ENCODE measurements at places on chromosomes 16 and 17.

DNA sequence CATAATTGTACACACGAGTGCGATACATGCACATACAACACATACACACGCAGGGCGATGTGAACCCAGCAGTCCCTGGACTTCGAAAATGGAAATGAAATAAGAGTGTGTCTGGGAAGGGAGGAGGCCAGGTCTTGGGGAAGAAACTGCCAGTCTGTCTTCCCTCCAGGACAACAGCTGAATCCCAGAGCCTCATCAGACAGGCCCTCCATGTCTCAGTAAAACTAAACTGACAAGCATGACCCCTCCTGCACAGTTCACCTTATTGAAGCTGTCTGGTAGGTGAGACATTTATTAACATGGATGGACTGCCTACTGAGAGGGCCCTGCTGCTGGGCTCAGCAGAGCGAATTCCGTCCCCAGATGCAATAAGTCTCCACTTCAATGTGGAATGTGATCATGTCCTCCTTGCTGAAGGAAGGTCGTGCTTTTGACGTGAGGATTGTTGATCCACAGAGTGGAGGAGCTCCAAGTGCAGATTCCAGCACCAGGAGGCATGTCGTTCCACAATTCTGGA, 117.4 kb downstream of the SOX9 start:
- no peak overlapping the region for H3K4me3 ChIP-seq
- no peaks in the 10 kb centered on the region for H3K4me1 ChIP-seq
- no peak overlapping the region for H3K27ac ChIP-seq

DNA sequence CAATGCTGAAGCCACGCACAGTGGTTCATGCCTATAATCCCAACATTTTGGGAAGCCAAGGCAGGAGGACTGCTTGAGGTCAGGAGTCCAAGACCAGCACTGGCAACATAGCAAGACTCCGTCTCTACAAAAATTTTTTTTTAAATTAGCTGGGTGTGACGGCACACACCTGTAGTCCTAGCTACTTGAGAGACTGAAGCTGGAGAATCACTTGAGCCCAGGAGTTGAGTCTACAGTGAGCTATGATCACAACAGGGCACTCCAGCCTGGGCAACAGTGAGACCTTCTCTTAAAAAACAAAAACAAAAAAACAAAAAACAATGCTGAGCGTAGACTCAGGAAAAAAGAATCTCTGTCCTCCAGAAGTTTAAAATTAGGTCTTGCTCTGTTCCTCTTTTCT, 6.1 kb downstream of the GNA13 start:
- no peak overlapping the region for H3K27ac ChIP-seq
- no peaks in the 10 kb centered on the region for H3K27me3 ChIP-seq
- H3K36me3 ChIP-seq: peaks cover 21% of the 10 kb centered on the region
- peaks cover 20% of the 10 kb centered on the region for H3K4me1 ChIP-seq
- no peak for DNase-seq
- H3K4me3 ChIP-seq: no peak overlapping the region

DNA sequence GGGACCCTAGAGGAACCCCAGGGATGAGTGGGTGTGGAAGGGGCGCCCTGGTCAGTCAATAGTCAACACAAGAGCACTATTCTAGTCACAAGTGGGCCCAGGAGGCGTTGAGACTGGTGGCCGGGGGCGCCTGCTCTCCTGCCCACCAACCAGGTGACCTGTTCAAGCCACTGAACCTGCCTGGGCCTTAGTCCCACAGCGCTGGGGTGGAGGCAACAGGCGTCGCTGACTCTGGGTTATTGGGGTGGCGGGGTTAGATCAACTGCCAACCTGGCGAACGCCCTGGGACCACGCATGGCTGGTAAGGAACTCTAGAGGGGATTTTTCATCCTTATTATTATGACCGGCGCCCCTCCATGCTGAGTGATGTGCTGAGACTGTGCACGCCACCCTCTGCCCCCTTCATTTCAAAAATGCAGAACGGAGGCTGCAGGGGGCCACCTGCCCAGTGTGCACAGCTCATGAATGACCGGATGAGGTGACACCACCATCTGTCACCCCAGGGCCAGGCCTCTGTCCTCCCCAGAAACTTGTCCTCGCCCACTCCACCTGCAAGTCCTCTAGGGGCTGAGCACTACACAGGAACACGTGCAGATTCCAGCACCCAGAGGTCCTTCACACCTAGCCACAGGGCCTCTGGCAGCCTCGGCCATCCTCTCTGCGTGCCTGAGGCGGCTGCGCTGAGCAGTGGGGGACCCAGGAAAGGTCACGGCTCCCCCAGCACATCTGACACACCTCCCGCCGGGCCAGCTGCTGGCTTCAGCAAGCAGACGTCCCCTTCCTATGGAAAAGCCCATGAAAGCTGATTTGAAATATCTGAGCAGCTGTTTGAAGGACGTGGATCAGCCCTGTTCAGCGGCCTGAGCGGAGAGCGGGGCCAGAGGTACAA, 51.6 kb upstream of the DNAH17 start:
- H3K36me3 ChIP-seq: no peaks in the 10 kb centered on the region
- H3K4me3 ChIP-seq: no peak overlapping the region

GRCh38 chr16:86579268-86580062, 1.1 kb downstream of the FOXL1 start:
- H3K36me3 ChIP-seq: no peaks in the 10 kb centered on the region
- peaks cover 74% of the 10 kb centered on the region for H3K27me3 ChIP-seq
- H3K4me3 ChIP-seq: no peak overlapping the region
- DNase-seq: no peak
- no peaks in the 10 kb centered on the region for H3K4me1 ChIP-seq

- no peaks in the 10 kb centered on the region for H3K27me3 ChIP-seq
- H3K27ac ChIP-seq: no peak overlapping the region
- DNase-seq: no peak
- no peak overlapping the region for H3K4me3 ChIP-seq
- H3K4me1 ChIP-seq: peaks cover 12% of the 10 kb centered on the region
These were observed 34.2 kb upstream of the ATP2A3 start for GRCh38 chr17:3998436-3998835.

- no peak overlapping the region for H3K4me3 ChIP-seq
- no peaks in the 10 kb centered on the region for H3K27me3 ChIP-seq
- H3K36me3 ChIP-seq: peaks cover 22% of the 10 kb centered on the region
- no peak overlapping the region for H3K27ac ChIP-seq
These were observed 22.3 kb downstream of the ARHGAP27 start for GRCh38 chr17:45410144-45411091.

- DNase-seq: no peak
- no peak overlapping the region for H3K4me3 ChIP-seq
- H3K36me3 ChIP-seq: no peaks in the 10 kb centered on the region
- H3K27me3 ChIP-seq: no peaks in the 10 kb centered on the region
- H3K4me1 ChIP-seq: no peaks in the 10 kb centered on the region
These were observed 113.1 kb downstream of the IRX3 start for GRCh38 chr16:54173490-54173889.

DNA sequence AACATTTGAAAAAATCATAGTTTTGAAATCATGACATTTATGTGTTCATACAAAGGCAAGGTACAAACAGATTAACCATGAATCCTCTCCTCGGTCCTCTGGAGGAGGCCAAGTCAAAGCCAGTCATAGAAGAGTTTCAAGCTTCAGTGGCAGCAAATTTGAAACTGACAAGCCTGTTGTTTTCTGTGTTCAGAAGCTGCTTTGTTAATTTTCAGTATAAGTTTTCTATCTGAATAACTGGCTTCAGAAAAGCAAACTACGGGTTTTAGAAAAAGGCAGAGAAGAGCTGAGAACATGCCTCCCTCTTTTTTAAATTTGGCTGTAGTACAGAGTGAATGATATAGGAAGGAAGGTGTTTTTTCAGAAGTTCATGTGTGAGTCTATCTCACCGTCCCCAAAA, 79.6 kb upstream of the CLEC18B start:
- H3K4me1 ChIP-seq: no peaks in the 10 kb centered on the region
- H3K36me3 ChIP-seq: 0 out of 2 replicates have a peak, but pooled peaks cover 3% of the 10 kb centered on the region
- no peaks in the 10 kb centered on the region for H3K27me3 ChIP-seq
- no peak for DNase-seq
- no peak overlapping the region for H3K4me3 ChIP-seq

DNA sequence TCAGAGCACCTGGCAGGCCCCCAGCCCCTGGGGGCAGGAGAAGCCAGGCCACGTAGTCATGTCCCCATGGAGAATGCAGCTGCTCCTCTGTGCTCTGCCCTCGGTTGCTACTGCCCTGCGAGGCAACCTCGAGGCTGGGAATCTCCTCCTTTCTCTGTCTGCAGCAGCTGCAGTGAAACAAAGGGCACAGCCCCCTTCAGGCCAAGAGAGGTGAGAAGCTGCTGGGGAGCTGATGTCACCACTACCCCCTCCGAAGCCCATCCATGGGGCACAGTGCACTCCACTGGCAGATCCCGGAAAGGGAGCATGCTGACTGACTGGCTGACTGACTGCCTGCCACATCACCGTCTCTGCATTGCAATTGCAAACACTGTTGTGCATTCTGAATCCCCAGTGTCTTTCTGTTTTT, 103.7 kb downstream of the GRIN2A start:
- H3K4me3 ChIP-seq: no peak overlapping the region
- DNase-seq: no peak
- H3K27me3 ChIP-seq: no peaks in the 10 kb centered on the region
- peaks cover 36% of the 10 kb centered on the region for H3K4me1 ChIP-seq

GRCh38 chr17:28949185-28950016, 1.9 kb downstream of the PHF12 start:
- H3K27ac ChIP-seq: peak overlapping the region; percentile 59
- H3K36me3 ChIP-seq: peaks cover 32% of the 10 kb centered on the region
- H3K4me1 ChIP-seq: peaks cover 27% of the 10 kb centered on the region
- no peaks in the 10 kb centered on the region for H3K27me3 ChIP-seq

- no peak overlapping the region for H3K4me3 ChIP-seq
- no peaks in the 10 kb centered on the region for H3K36me3 ChIP-seq
- no peak overlapping the region for H3K27ac ChIP-seq
- no peak for DNase-seq
- H3K27me3 ChIP-seq: no peaks in the 10 kb centered on the region
These were observed 152.5 kb downstream of the VPS53 start for GRCh38 chr17:562174-562573.

- peaks cover 11% of the 10 kb centered on the region for H3K36me3 ChIP-seq
- DNase-seq: peak; percentile 98
- H3K27me3 ChIP-seq: no peaks in the 10 kb centered on the region
- H3K4me1 ChIP-seq: peaks cover 8% of the 10 kb centered on the region
- peak overlapping the region; percentile 97 for H3K27ac ChIP-seq
These were observed 658 bp downstream of the TNFRSF12A start for GRCh38 chr16:3020604-3021448.

DNA sequence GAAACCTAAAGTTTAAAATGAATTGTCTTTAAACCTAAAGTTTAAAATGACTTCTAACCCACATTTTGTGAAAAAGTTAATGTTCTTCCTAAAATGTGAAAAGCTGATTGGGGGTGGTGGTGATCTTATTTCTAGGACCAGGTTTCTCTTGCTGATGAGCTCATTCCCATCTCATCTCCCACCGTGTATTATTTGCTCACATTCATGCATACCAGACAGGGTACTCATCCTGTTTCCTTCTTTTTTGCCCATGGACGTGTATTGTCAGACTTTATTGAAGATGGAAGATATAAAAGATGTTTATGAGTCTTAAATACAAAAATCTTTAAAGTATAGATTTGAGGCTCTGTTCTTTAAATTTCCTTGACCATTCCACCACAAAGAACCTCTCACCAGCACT, 70.1 kb upstream of the MPHOSPH6 start:
- H3K27me3 ChIP-seq: peaks cover 16% of the 10 kb centered on the region
- no peaks in the 10 kb centered on the region for H3K36me3 ChIP-seq
- DNase-seq: no peak
- no peak overlapping the region for H3K4me3 ChIP-seq
- no peak overlapping the region for H3K27ac ChIP-seq
- no peaks in the 10 kb centered on the region for H3K4me1 ChIP-seq

DNA sequence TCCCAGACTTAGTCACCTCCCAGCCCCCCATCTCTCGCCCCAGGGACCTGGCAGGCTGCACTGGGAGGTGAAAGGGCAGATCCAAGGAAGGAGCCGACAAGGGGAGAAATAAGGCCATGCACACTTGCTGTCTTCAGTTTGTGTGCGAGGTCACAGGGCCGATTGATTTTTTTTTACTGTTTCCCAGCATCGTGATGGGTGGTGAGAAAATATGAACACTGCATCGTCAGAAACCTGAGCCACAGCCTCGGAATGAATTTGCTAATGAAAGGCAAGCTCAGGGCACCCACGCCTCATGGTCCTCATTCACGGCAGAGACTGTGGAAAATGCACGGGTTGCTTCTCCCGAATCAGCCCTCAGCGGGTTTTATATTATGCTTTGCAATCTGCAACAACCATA, 98.0 kb downstream of the SOCS1 start:
- no peaks in the 10 kb centered on the region for H3K36me3 ChIP-seq
- no peak overlapping the region for H3K4me3 ChIP-seq
- no peak for DNase-seq

GRCh38 chr17:72699545-72699944, 392.9 kb downstream of the SLC39A11 start:
- no peak for DNase-seq
- H3K36me3 ChIP-seq: peaks cover 6% of the 10 kb centered on the region
- H3K27ac ChIP-seq: no peak overlapping the region
- H3K4me1 ChIP-seq: no peaks in the 10 kb centered on the region
- H3K27me3 ChIP-seq: no peaks in the 10 kb centered on the region

GRCh38 chr17:59126809-59127417, 20.2 kb upstream of the TRIM37 start:
- no peak overlapping the region for H3K4me3 ChIP-seq
- no peaks in the 10 kb centered on the region for H3K27me3 ChIP-seq
- H3K4me1 ChIP-seq: no peaks in the 10 kb centered on the region
- peaks cover 11% of the 10 kb centered on the region for H3K36me3 ChIP-seq

- no peaks in the 10 kb centered on the region for H3K36me3 ChIP-seq
- no peak overlapping the region for H3K4me3 ChIP-seq
- peak; percentile 35 for DNase-seq
- H3K27me3 ChIP-seq: no peaks in the 10 kb centered on the region
These were observed 1.7 kb downstream of the RAD51D start for GRCh38 chr17:35117984-35118383.

GRCh38 chr16:8173111-8173644, 417.1 kb downstream of the TMEM114 start:
- H3K36me3 ChIP-seq: no peaks in the 10 kb centered on the region
- no peak overlapping the region for H3K27ac ChIP-seq
- peaks cover 22% of the 10 kb centered on the region for H3K27me3 ChIP-seq
- H3K4me3 ChIP-seq: no peak overlapping the region

GRCh38 chr17:72869630-72870029, 222.9 kb downstream of the SLC39A11 start:
- no peaks in the 10 kb centered on the region for H3K27me3 ChIP-seq
- no peak for DNase-seq
- H3K36me3 ChIP-seq: no peaks in the 10 kb centered on the region
- H3K27ac ChIP-seq: no peak overlapping the region
